ENCODE measurements at places on chromosomes 16 and 17. TPM values are rescaled to one million over a fixed set of nuclear protein-coding genes. Genes with fewer than 3 reads are reported as not detected.

MTSS2 gene
- total RNA-seq: 11.5 TPM

ZACN gene
- 1.1 TPM for total RNA-seq

SLC6A2 gene
- not detected for total RNA-seq

CXCL16 gene
- 2.7 TPM for total RNA-seq

RUNDC3A gene
- total RNA-seq: 0.08 TPM

ABCC6 gene
- 3.9 TPM for total RNA-seq

CLEC18B gene
- total RNA-seq: 2.5 TPM

C17orf78 gene
- total RNA-seq: not detected

SMIM36 gene
- not detected for total RNA-seq

CD300E gene
- not detected for total RNA-seq

TMC5 gene
- not detected for total RNA-seq

KRT33A gene
- total RNA-seq: not detected

C16orf86 gene
- 4.4 TPM for total RNA-seq

ARHGAP23 gene
- total RNA-seq: 1.3 TPM

DYNLL2 gene
- 30.1 TPM for total RNA-seq

EVI2A gene
- 60.2 TPM for total RNA-seq

FOXJ1 gene
- 2.0 TPM for total RNA-seq

KCNG4 gene
- total RNA-seq: not detected

HEATR9 gene
- total RNA-seq: 0.31 TPM

TMEM238L gene
- not detected for total RNA-seq

SOST gene
- total RNA-seq: not detected

ARHGDIG gene
- total RNA-seq: not detected

ZKSCAN2 gene
- total RNA-seq: 7.0 TPM

HSD3B7 gene
- total RNA-seq: 5.5 TPM

SLC12A4 gene
- total RNA-seq: 44.4 TPM

CEP112 gene
- total RNA-seq: 0.57 TPM

PCGF2 gene
- not detected for total RNA-seq

DYNLRB2 gene
- total RNA-seq: not detected

ZP2 gene
- total RNA-seq: not detected

LRRC37A gene
- total RNA-seq: 15.6 TPM

TLCD3B gene
- total RNA-seq: not detected

CORO6 gene
- 1.4 TPM for total RNA-seq

PALB2 gene
- 15.2 TPM for total RNA-seq

BAIAP3 gene
- total RNA-seq: 7.5 TPM

IL17C gene
- total RNA-seq: not detected

USP43 gene
- total RNA-seq: 0.27 TPM

KIF18B gene
- 0.17 TPM for total RNA-seq

ACSM2A gene
- total RNA-seq: not detected

P4HB gene
- 570 TPM for total RNA-seq

ABCA8 gene
- total RNA-seq: not detected

SMTNL2 gene
- total RNA-seq: not detected
